ENCODE measurements at places on chromosomes 13 and 19. TPM values are rescaled to one million over a fixed set of nuclear protein-coding genes. Genes with fewer than 3 reads are reported as not detected.

Gene LATS2
- total RNA-seq = 20.9 TPM

Gene REEP6
- 1.3 TPM for total RNA-seq

Gene WASF3
- 11.8 TPM for total RNA-seq

Gene MADCAM1
- total RNA-seq = not detected

Gene CAPN12
- 0.74 TPM for total RNA-seq

DNA sequence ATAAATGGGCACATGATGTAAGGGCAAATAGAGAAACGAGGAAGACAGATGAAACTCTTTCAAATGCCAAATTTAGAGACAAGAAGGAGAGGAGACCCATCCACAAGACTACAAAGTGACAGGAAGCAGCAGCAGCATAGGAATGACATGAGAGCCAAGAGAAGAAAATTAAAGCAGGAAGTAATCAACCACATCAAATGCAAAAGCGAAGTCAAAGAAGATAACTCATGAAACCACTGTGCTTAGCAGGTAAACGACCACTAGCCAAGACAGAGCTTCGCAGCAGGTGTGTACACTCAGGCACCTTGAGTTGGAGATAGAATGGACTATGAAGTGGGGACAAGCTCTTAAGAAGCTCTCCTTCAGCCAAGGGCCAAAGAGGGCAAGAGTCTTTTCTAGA lies 64.1 kb downstream of the KLF12 start:
- DNase-seq = no peak
- H3K27ac ChIP-seq = no peak overlapping the region
- H3K27me3 ChIP-seq = no peaks in the 10 kb centered on the region
- H3K36me3 ChIP-seq = no peaks in the 10 kb centered on the region

DNA sequence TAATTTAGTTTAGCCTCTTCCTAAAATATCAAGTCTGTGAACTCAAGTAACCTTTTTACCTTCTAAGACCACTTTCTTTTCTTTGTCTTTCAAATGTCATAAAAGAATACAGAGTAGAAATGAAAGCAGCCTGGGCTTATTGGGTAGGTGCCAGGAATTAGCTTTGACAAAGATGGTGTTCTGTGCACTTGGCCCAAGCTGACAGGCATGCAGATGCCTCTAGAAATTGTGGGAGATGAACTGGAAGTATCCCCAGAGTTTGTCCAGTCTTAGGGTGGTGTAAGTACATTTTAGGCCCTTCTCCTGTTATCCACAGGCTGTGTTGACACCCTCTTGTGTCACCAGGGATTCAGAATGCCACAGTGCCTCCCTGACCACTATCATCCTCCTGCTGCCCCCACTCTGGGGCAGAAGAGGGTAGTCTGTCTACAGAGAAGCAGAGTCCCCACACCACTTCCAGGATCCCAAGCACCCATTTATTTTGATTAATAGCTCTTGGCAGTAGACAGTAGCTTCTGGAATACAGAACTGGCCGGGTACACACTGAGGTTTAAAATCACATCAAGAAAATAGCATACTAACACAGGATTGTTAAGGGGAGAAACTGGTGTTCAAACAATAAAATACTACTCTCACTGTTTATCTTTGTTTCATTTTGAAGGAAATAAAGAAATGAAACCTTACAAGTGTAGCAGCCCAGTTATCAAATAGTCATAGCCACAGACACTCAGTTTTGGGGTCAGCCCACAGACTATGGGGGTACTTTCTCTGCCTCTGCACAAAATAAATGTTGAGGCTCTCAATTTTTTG lies 343.2 kb downstream of the KCNRG start:
- no peak for DNase-seq
- H3K27me3 ChIP-seq = no peaks in the 10 kb centered on the region
- peaks cover 19% of the 10 kb centered on the region for H3K4me1 ChIP-seq
- no peaks in the 10 kb centered on the region for H3K36me3 ChIP-seq
- H3K4me3 ChIP-seq = no peak overlapping the region

DNA sequence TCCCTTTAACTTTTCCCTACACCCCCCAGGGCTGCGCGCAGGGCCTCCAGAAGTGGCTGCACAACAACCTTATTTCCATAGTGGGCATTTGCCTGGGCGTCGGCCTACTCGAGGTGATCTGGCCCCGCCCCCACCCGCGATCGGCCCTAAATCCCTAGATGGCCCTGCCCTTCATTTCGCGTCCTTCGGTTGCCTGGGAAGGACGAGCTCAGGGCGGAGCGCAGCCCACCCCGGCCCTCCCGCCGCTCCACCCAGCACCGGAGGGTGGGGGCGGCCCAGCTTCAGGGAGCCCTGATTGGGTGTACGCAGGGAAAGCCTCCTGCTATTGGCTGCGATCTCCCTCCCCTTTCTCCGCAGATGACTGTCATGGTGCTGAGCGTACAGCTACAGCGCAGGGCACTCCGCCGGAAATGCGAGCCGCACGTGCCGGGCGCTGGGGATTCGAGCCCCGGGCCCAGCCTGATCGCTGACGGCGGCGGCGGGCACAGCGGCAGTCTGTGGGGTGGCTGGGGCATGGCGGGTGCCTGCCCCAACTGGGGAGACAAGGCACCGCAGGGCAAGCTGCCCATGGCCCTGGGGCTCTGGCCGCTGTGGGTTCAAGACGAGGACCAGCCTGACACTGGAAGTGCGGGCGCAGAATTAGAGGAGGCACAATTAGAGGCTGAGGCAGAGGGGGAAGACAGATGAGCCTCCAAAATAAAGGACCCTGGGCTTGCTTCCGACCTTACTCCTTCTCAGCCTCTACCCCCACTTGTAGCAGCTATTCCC lies 4.3 kb downstream of the CD37 start:
- DNase-seq = peak; percentile 93
- H3K36me3 ChIP-seq = peaks cover 29% of the 10 kb centered on the region
- peak overlapping the region; percentile 54 for H3K4me3 ChIP-seq
- peak overlapping the region; percentile 91 for H3K27ac ChIP-seq
- peaks cover 5% of the 10 kb centered on the region for H3K4me1 ChIP-seq
- no peaks in the 10 kb centered on the region for H3K27me3 ChIP-seq

DNA sequence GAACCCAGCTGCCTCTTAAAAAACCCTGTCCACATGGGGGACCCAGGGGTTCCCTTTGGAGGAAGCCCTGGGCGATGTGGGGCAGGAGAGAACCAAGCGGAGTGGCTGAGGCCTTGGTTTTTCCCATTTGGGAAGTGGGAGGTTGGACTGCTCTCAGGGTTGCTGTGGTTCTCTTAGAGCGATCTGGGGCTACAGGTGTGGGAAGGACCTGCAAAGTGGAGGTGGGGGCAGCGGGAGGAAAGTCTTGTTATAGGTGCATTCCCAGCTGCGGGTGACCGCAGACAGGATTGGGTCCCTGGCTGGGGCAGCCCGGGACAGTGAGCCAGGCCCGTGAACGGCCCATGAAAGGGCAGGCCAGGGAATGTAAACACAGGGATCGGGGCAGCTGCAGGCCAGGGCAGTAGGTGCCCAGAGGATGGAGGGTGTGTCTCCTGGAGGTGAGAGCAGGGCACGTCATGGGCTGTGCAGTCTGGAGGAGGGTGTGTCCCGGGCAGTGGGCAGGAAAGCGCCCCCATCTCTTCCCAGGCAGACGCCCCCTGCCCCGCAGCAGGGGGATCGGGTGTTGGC lies 814 bp downstream of the SLC25A23 start:
- peaks cover 23% of the 10 kb centered on the region for H3K36me3 ChIP-seq
- H3K27me3 ChIP-seq = peaks cover 1% of the 10 kb centered on the region
- no peak for DNase-seq
- H3K4me1 ChIP-seq = no peaks in the 10 kb centered on the region

- peak overlapping the region; percentile 100 for H3K27ac ChIP-seq
Observed at GRCh38 chr19:34171539-34171876, 796 bp upstream of the LSM14A start.

DNA sequence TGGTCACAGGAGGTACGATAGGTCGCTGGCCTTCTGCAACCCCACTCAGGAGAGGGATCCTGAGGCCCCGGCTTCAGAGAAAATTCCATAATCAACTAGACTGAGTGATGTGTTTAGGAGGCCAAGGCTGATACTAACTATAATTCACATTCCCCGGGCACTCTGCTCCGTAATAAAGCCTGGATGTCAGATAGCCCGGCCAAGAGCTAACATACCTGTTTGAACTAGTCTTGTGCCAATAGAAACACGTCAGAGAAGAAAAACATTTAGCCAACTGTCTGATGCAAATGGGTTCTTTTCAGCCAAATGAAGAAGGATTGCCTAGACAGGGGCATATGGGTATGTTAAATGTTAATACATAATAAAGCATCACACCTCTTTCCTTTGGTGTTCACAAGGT lies 204.2 kb downstream of the TSHZ3 start:
- H3K27me3 ChIP-seq = no peaks in the 10 kb centered on the region
- no peak overlapping the region for H3K4me3 ChIP-seq

GRCh38 chr13:26811581-26811980 lies 51.0 kb upstream of the GPR12 start:
- H3K36me3 ChIP-seq = no peaks in the 10 kb centered on the region
- DNase-seq = no peak
- no peak overlapping the region for H3K27ac ChIP-seq
- H3K4me1 ChIP-seq = no peaks in the 10 kb centered on the region
- H3K4me3 ChIP-seq = no peak overlapping the region

DNA sequence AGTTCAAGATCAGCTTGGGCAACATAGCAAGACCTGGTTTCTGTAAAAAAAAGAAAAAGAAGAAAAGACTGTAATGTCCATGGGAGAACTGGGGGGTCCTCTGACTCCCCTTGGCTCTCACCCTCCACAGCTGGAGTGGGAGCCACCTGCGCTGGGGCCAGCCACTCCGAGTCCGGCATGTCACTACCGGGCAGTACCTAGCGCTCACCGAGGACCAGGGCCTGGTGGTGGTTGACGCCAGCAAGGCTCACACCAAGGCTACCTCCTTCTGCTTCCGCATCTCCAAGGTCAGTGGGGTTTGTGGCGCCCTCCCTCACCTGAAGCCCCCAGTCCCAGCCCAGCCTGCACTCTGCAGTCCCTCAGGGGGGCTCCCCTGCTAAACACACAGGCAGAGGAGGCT lies 14.7 kb downstream of the RYR1 start:
- H3K27ac ChIP-seq = no peak overlapping the region
- H3K4me3 ChIP-seq = no peak overlapping the region
- DNase-seq = no peak
- H3K36me3 ChIP-seq = no peaks in the 10 kb centered on the region
- H3K4me1 ChIP-seq = no peaks in the 10 kb centered on the region

GRCh38 chr19:16001481-16002312 lies 52.9 kb downstream of the OR10H4 start:
- peak overlapping the region; percentile 42 for H3K4me3 ChIP-seq
- H3K27me3 ChIP-seq = no peaks in the 10 kb centered on the region
- peaks cover 6% of the 10 kb centered on the region for H3K4me1 ChIP-seq
- H3K27ac ChIP-seq = no peak overlapping the region
- DNase-seq = peak; percentile 58
- H3K36me3 ChIP-seq = no peaks in the 10 kb centered on the region

- H3K36me3 ChIP-seq = no peaks in the 10 kb centered on the region
- H3K27me3 ChIP-seq = no peaks in the 10 kb centered on the region
- DNase-seq = no peak
- H3K4me3 ChIP-seq = no peak overlapping the region
Observed at GRCh38 chr13:72983085-72983768, 75.6 kb upstream of the KLF5 start.

DNA sequence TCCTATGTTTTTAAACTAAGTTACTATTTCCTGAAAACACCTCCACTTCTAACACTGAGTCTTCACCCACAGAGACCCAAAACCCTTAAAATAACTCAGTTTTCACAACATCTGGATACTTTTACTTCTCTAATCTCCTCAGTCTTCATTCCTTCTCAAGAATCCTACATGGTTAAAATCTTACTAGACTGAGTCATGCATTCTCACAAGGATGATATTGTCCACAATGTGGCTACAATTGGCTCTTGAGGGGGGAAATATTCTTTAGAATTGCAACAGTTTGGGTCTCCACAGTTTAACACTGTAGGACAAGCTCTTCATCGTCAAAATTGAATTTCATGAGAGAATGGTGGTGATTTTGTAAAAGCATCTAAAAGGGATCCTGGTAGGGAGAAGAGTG lies 397.1 kb downstream of the SLITRK5 start:
- no peaks in the 10 kb centered on the region for H3K27me3 ChIP-seq
- no peaks in the 10 kb centered on the region for H3K36me3 ChIP-seq
- no peak for DNase-seq
- no peak overlapping the region for H3K27ac ChIP-seq
- no peak overlapping the region for H3K4me3 ChIP-seq
- no peaks in the 10 kb centered on the region for H3K4me1 ChIP-seq

DNA sequence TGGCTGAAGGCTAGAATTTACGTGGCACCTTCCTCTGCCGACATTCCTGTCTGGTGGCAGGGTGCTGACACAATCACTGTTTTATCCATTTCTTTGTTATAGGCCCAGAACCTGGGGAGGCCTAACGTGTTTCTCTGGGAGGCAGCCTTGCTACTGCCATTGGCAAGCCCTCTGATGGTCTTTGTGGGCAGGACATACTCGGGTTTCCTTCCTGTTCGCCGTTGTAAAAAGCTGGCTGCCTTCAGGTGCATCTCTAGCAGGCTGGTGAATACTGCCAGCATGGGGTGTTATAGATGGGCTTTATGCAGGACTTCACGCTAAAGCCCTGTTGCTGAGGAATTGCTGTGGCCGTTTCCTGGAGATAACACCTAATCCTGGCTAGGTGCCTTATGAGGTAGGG lies 28.1 kb downstream of the B3GLCT start:
- no peak overlapping the region for H3K4me3 ChIP-seq
- H3K27me3 ChIP-seq = no peaks in the 10 kb centered on the region
- no peak for DNase-seq
- H3K27ac ChIP-seq = peak overlapping the region; percentile 26
- peaks cover 7% of the 10 kb centered on the region for H3K36me3 ChIP-seq

GRCh38 chr19:3955688-3956087 lies 15.2 kb downstream of the DAPK3 start:
- peaks cover 49% of the 10 kb centered on the region for H3K36me3 ChIP-seq
- no peaks in the 10 kb centered on the region for H3K27me3 ChIP-seq
- DNase-seq = no peak
- no peaks in the 10 kb centered on the region for H3K4me1 ChIP-seq

DNA sequence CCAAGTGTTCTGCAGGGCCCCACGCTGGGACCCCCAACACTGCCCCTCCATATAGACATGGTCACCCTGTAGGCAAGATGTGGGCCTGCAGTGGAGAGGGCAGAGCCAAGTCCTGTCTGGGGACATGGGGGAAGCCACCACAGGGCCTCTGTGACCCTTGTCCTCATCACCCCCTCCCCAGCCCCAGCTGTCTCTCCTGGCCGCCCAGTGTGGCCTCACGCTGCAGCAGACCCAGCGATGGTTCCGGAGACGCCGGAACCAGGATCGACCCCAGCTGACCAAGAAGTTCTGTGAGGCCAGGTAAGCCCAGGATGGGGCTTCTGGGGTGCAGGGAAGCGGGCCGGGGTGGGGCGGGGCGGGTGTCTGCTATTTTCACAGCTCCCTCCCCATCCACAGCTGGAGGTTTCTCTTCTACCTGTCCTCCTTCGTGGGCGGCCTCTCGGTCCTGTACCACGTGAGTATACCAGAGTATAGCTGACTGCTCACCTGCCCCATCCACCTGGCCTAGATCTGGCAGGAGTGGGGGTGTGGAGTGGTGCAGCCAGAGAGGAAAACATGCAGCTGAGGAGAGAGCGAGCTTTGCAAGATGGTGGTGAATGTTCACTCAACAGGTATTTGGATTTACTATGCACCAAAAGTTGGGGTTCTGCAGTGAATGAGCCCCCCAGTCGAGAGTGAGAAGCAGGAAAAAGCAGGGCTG lies 46.4 kb downstream of the CERS4 start:
- H3K27me3 ChIP-seq = no peaks in the 10 kb centered on the region
- DNase-seq = no peak
- H3K27ac ChIP-seq = no peak overlapping the region
- peaks cover 12% of the 10 kb centered on the region for H3K4me1 ChIP-seq

- peaks cover 6% of the 10 kb centered on the region for H3K4me1 ChIP-seq
- H3K27me3 ChIP-seq = no peaks in the 10 kb centered on the region
- no peak overlapping the region for H3K27ac ChIP-seq
Observed at GRCh38 chr19:7730286-7731217, 1.4 kb downstream of the CLEC4G start.

Measured in right atrium auricular region (tissue), 2 donors.